ENCODE measurements at places on chromosomes 16 and 17.

DNA sequence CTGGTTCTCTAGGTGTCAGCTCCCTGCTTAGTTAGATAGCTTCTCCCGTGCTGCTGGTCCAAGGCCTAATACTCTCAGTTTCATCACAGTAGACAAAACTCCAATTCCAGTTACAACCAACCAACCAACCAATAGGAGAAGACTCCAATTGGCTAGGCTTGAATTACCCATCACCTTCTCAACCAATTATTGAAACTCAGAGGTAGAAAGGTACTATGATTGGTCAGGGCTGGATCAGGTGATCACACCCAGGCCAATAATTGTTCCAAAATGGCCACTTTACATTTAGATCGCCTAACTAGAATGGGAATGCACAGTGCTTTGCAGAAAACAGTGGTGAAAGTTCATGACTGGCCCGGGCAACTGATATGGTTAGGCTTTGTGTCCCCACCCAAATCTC is 49.5 kb upstream of the CRHR1 start:
- DNase-seq = no peak

DNA sequence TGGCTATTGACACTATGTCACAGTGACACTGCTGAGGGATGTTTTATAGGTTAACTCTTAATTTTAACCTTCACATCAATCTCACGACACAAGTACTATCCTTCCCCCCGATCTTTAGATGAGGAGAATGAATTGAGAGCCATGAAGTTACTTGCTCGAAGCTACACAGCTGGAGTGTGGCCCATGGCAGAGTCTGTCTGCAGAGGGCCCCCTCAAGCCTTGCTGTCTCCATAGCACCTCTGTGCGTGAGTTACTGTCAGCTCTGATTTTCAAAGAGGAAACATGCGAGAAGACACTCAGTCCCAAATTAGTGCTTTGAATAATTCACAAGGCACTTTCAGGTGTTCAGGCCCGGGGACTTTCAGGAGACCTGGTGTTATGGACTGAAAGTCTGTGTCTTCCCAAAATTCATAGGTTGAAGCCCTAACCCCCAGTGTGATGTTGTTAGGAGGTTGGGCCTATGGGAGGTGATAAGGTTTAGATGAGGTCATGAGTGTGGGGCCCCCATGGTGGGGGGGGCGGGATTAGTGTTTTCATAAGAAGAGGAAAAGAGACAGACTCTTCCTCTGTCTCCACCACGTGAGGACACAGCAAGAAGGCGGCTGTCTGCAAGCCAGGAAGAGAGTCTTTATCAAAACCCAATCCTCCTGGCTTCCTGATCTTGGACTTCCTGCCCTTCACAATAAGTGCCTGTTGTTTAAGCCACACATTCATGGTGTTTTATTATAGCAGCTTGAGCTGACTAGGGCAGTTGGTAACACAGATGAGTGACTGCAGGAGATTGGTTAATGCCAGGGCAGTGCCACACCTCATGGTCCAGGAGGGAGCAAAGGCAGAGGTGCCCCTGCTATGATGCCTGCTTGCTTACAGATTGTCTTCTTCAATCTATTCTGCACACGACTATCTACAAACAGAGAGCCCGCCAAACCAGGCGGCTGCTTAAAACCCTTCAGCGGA is 281.8 kb downstream of the HAPSTR1 start:
- DNase-seq = no peak

- no peak for DNase-seq
Measured at GRCh38 chr17:75246404-75246803, 15.0 kb downstream of the GGA3 start.

DNA sequence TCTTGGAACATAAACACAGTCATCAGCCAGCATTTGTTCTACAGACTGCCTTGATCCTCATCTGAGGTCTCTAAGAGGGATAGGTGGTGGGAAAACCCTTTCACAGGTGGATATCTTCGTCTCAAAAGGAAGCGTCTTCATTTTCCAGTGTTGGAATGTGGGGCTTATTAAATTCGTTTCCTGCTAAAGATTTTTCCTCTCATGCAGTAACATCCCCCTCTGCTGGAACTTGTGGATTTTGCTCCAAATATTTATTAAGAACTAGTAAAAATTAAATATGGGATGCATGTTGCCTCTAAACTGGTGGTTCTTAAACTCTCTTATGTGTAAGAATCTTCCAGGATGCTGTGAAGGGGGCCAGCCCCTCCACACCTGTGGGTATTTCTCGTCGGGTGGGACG is 20.1 kb upstream of the MLYCD start:
- DNase-seq = peak; percentile 39

GRCh38 chr17:73560661-73561060 is 83.6 kb downstream of the SDK2 start:
- no peak for DNase-seq

GRCh38 chr17:77527836-77528505 is 387.2 kb downstream of the SEC14L1 start:
- DNase-seq = no peak

DNA sequence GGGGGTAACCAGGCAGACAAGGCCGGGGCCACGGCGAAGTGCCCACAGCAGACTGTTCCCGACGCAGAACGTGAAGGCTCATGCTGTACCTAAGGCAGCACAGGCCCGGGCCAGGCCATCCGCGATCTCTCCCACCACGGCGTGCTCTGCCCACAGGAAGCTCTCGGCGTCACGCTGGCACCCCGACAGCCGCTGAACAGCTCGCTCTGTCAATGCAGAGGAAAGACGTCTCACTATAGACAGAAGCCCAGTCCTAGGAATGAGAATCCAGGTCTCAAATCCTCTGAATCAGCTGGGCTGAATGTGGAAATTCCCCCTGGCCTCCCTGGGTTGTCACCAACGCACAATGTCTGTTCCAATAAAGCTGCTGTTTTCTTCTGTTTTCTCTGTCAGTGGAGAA is 21.4 kb downstream of the SERPINF1 start:
- no peak for DNase-seq

DNA sequence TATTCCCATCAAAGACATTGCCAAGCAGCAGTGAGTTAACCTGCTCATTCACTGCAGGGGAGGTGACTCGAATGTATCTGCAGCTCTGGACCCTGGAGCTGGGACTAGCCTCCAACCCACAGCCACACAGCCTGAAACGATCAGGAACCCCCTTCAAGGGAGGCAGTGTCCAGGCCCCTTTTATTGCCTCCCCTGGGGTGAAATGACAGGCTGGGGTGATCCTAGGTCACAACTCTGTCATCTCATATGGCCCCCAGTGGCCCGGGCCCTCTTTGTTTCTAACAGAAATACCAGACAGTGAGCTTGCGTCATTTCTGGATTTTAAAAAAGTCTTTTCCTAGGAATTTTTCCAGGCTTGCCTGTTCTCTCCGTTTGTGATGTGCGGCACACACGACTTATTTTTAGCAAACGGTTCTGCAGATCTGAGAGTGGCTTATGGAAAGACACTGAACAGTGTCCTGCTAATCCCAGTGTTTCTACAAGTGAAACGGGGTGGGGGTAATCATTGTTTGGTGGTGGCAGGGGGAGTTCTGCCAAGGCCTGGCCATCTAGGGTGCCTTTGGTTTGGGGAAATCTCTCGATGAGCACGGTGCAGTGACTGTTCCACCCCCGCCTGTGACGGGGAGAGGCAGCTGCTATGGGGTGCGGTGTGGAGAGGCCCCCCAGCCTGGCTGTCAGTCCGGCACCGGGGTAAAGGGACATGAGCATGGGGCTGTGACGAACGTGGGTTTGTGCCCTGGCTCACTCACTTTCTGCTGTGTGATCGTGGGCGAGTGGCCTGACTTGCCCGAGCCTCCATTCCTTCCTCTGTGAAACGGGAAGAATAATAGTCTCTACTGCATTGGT is 27.2 kb downstream of the NAGPA start:
- DNase-seq = no peak

DNA sequence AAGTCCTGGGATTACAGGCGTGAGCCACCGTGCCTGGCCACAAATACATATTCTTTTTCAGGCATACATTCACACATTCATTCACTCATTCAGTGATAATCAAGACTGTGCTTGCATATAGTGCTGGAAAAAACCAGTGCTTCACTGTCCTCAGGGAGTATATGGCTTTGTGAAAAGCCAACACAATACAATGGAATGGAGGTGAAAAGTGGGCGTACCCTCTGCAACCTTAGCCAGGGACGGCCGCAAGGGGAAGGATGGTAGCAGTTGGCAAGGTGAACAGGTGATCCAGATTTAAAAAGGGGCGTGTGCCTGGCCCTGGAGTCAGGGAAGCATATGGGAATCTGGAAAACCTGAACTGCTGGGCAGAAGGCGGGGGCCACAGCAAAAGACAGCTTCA is 18.1 kb upstream of the GAN start:
- DNase-seq = no peak

DNA sequence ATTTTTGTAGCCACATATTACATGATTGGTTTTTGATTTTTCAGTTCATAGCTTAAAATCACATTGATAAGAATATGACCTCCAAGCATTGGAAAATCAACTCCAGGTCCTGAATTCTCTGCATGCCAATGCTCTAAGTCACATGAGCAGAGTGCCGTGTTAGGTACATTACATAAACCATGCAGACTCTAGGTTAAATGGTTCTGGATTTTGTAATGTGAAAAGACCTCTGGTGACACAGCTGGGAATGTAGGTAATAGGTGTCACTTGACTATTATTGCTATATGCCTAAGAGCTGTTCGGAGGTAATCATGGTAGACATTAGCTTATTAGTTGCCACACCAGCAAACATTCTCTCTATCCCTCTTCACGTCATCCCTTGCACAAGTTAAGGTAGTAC is 231.1 kb upstream of the SALL1 start:
- DNase-seq = peak; percentile 30

DNA sequence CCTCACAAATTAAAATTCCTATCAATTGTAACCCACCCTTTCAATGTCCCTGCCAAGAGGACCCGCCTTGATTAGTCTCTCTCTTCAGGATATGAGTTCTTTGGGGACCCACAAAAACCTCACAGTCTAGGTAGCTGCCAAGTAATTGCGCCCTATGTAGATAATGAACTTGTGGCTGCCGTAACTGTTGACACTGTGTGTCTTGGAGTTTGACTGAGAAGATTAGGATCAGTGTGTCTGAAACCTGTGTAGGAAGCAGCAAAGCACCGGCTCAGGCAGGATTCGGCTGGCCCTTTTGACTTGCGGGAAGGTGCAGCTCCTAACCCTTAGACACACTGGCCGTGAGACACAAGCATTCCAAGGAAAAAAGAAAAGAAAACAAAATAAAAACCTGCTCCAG is 17.8 kb upstream of the SLC6A4 start:
- DNase-seq = no peak

GRCh38 chr17:82668631-82669099 is 20.4 kb upstream of the WDR45B start:
- peak; percentile 78 for DNase-seq

GRCh38 chr16:56960681-56961281 is 969 bp upstream of the CETP start:
- no peak for DNase-seq

- DNase-seq = no peak
Measured at GRCh38 chr17:78939615-78940014, 14.4 kb upstream of the TIMP2 start.

GRCh38 chr16:78919852-78920251 is 680.7 kb downstream of the MAF start:
- no peak for DNase-seq

GRCh38 chr17:40309031-40309948 is at the start of gene RARA:
RARA (plus strand) TSS chr17:40309180; CDS start chr17:40331219, 22,039 bp downstream.
- peak; percentile 90 for DNase-seq

DNA sequence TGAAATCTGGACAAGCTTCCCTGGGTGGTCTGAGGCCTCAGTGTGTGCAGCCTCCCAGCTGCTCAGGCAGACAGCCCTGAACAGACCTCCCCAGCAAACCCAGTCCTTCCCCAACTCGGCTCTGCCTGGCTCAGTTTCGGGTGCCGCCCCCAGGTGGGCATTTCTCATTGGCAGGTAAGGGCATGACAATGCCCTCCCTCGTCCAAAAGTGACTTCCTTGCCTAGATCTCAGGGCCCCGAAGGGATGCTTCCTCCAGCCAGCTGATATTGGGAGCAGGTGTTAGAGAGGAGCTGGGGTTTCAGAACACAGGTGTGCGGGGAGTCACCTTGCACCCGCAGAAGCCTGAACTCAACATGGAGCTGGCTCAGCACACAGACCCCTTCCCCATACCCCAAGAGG is 3.8 kb upstream of the PPL start:
- DNase-seq = no peak

DNA sequence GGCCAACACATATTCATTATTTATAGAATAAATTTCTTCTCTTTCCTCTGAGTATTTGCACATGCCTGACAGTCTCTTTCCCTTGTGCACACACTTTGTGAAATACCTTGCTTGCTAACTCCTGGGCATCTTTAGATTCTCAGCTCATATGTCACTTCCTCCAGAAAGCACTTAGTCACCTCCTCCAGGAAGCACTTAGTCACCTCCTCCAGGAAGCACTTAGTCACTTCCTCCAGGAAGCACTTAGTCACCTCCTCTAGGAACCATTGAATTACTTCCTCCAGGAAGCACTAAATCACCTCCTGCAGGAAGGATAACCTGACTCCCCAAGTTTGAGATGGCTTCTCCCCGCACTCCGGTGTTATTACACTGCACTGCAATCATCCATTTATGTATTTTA is 462.5 kb upstream of the EEF2KMT start:
- no peak for DNase-seq

DNA sequence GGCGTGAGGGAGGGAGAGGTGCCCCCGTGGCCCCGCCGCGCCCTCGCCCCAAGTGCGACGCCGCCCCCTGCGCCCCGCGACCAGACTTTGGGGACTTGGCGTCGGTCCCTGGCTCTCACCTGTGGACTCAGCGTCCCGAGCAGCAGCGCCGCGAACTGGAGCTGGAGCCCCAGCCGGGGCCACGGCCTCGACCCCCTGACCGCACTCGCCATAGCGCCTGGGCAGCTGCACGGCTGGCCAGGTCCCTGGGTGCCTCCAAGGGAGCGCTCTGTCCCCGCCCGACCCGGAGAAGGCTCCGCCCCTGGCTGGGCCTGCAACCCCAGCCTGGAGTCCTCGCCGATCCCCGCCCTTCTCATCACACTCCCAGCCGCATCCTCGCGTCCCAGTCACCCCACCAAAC is at the start of gene ERN2:
ERN2 (minus strand) TSS at position 247 of the 400 bp plus-strand sequence; CDS start at position 212, 35 bp downstream.
- DNase-seq = peak; percentile 35

DNA sequence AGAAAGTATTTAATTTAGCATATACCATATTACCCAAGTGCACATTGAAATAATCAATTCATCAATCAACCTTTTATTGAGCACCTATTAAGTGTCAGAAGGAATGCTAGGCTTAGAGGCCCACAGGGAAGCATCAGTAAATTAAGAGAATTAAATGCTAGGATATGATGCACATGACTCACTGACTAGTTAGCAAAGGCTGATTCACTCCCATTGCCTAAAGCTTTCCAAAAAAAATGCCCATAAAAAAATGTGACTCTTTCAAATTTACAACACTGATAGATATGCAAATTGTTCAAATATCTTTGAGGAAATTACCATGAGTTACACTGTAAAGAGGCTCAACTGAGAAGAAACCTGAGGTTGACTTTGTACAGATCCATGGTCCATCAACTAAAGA is 883.3 kb downstream of the CDH11 start:
- DNase-seq = no peak

DNA sequence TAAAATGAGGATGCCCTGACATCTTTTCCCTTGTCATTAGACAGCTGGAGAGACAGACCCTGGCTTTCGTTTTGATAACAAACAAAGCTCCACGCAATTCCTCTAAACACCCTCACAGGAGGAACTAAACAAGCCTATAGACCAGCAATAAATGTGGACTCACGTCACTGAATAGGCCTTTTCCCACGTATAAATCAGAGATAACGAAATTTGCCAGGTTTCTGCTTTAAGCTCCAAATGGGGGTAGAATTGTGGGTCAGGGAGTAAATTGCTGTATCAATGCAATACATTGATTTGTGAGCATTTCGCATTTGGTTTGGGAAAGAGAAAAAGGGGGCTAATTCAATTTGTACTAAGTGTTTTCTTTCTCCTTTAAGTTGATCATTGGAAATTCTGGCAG is 256.0 kb downstream of the PMP22 start:
- no peak for DNase-seq
